ENCODE measurements at places on chromosomes 11 and 22.

- DNase-seq, result peak; percentile 3
Measured at GRCh38 chr11:1628506-1629325, 859 bp upstream of the KRTAP5-5 start.

DNA sequence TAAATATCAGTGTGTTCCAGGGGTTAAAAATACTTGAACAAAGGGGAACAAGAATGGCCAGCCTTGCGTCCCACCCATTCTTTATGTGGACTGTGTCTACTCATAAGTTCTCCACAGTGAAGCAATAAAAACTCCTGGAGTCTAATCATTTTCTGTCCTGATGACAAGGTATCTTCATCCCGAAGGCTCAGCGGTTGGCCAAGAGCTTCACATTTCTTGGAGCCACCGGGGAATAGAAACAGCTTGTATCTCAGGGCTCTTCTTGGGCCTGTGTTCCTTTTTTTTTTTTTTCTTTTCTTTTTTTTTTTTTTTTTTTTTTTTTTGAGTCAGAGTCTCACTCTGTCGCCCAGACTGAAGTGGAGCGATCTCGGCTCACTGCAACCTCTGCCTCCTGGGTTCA, 36.8 kb upstream of the ADORA2A start:
- DNase-seq, result no peak

DNA sequence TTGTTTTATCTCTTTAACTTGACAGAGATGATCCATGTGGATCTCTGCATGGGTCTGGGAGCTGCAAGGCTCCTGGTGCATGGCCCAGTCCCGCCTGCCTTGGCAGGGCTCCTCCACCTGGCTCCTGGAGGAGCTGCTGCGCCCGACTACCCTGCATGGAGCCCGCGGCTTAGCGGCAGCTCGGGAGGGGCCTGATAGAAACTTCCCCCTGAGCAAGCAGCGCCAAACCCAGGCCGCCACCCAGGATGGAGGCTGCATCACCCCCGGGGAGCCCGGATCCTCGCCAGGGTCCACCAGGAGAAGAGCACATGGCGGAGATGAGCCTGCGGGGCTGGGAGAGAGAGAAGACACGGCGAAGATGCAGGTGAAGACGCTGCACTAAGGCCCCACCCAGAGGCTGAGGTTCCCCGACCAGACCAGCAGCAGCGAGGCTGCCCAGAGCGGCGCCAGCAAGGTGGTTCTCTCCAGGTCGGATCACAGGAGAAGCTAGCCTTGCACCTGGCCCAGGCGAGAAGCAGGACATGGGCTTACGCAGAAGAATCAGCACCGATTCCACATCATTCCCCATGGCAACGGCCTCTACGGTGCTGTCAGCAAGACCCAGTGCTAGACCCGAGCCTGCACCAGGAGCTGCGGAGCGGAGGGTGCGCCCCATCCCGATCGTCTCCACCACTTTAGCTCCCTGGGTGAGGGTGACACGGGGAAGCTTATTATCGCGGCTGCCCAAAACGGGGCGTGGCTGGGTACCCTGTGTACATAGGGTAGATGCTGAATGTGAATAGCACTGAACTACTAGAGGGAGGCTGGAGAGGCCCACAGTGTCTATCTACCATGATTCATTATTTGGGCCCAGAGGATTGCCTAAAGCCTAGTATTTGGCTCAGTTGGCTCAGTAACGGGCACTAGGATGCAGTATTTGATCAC, 41.3 kb upstream of the VPREB1 start:
- DNase-seq, result no peak

- DNase-seq, result no peak
Measured at GRCh38 chr22:44733426-44734106, 18.8 kb upstream of the ARHGAP8 start.

DNA sequence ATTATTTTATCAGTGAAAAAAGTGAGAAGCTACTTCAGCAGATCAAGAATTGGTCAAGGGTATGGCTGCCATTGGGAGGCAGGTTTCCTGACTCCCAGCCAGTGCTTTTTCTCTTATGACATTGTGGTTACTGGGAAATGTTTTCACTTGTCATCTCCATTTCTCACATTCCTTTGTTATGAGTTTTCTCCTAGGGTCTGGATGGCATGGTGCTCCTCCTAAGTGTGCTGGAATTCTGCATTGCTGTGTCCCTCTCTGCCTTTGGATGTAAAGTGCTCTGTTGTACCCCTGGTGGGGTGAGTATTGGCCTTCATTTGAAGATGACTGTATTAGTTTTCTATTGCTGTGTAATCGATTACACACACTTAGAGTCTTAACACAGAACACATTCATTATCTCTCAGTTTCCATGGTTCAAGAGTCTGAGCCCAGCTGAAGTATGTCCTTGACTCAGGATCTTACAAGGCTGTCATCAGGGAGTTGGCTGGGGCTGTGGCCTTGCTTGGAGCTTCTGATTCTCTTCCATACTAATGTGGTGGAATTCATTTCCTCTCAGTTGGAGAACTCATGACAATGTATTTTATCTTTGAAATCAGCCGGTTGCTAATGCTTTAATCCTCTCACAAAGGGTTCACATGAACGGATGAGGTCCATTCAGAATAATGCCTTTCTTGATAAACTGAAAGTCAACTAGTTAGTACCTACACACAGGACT, 21.0 kb upstream of the MS4A6E start:
- no peak for DNase-seq

DNA sequence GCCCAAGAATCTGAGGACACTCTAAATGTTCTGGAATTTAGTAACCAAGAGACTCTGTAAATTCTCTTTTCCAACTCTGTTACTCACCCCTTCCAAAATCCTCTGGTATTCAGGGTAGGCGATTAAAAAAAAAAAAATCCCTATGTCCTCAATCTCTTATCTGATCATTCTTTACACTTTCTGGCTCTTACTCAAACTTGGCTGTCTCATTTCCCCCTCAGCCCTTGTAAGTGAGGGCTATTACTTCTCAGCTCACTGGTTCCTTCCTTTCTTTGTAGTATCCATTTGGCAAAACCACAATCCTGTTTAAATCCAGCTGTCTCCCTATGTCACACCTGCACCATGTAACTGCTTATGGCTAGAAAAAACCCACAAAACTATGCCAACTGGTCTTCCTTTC, 12.7 kb upstream of the MSANTD2 start:
- DNase-seq, result no peak

All from AG09319 (cell line).